ENCODE measurements at places on chromosomes 2 and 18.

- no peak for DNase-seq
Measured at GRCh38 chr2:69804416-69804815, 25.0 kb upstream of the GMCL1 start.

DNA sequence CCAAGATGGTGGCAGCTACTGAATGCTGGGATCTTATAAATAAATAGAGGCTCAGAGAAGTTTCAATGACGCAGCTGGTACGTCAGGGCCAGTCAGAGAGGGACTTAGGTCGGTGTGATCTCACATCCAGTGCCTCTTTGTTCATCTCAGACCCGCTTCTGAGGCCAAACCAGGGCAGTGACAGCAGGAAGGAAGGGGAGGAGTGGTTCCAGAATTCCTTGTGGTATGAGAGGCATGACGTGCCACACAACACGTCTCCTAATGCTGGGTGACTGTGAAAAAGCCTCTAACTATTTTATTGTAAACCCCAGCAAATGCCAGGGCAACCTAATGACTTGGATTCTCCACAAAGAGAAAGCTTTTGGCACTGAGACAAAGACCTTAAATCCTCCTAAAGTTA is 423.3 kb downstream of the LPIN1 start:
- no peak for DNase-seq

DNA sequence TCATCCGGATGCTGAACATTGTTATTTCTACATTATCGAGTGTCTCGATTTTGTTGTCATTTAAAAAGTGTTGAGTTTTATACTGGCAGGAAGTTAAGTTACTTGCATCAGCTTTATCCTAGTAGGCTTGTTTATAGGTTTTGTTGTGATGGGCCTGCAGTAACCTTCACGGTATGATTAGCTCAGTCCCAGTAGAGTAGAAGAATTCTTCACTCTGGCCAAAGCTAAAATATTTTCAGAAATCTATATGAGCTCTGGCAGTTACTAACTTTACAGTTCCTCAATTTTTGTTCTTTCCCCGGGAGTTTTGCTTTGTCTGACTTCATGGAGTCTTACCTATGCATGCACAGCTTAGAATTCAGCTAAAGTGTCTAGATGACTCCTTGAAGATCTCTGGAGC is 294.9 kb downstream of the NAPG start:
- DNase-seq: no peak

GRCh38 chr18:28174181-28174905 is 2.6 kb downstream of the CDH2 start:
- no peak for DNase-seq

GRCh38 chr2:144201126-144201525 is 318.8 kb downstream of the ZEB2 start:
- DNase-seq: no peak

GRCh38 chr2:63569740-63570139 is 18.5 kb downstream of the WDPCP start:
- DNase-seq: no peak

DNA sequence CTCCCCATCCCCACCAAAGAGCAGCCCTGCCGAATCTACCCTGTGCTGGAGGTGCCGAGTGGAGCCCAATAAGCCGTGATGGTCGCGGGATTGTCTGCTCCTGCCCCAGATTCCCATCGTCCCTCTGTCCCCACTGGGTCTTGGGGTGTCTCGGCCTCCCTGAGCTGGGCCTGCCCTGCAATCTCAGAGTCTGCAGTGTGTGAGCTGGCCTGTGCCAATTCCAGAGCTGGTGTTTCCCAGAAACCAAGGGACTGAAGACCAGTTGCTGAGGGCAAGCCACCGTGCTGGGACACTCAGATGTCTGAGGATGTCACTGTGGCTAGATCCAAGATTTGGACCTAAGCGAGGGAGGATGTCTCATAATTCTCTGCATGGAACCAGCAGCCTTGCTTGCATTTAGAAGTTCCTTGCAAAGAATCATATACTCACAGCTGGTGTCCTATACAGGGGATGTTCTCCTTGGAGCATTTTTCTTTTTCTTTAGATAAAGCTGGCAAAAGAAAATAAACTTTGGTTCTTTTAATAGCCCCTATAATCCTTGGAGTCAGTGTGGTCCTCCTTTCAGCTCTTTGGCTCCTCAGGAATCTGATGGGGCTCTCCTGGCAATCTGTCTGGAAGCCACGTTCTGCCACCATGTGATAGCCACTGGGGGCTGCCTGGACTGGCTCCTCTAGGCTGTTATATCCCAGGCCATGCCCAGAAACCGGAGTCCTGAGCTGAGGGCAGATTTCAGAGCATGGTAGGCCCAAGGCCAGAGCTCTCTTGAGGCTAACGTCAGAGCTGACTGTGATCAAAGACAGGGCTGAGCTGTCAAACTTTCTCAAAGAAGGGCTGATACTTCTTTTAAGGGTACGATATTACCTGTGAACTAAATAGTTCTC is 140.1 kb upstream of the HAAO start:
- DNase-seq: no peak

DNA sequence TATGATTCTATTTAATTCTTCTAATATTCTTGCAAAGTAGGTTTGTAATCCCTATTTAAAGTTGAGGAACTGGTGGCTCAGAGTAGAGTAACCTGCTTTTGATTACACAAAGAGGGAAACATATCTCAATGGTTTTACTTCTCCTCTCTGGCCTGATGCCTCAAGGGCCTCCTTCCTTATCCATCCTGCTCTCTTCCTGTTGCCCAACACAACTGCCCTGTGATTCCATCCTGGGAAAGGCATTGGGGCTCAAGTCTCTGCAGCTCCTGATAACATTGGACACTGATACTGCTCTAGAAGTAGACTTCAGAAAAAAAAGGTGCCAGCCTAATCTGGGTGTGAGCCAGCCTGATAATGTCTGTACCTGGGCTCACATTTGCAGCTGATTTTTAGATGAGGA is 75.8 kb downstream of the RDH14 start:
- DNase-seq: no peak

- no peak for DNase-seq
Measured at GRCh38 chr2:232886176-232886575, 16.1 kb downstream of the SNORC start.

GRCh38 chr2:235677276-235677788 is 183.5 kb downstream of the AGAP1 start:
- DNase-seq: no peak

DNA sequence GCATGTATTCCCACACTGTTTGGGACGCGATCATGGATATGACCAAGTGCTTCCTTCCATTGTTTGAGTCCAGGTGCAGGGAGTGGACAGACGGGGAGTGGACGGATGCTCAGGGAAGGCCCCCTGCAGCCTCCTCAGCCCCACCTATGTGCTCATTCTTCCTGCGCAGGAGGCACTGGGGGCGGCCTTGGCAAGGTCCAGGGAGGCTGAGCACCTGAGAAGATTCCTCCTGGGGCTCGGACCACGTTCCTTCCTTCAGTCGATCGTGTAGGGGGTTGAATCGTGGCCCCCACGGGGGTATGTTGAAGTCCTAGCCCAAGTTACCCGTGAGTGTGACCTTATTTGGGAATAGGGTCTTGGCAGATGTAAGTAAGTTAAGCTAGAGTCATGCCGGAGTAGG is 60.4 kb downstream of the ASB1 start:
- DNase-seq: no peak

GRCh38 chr2:98356729-98357128 is 10.5 kb downstream of the CNGA3 start:
- peak; percentile 42 for DNase-seq

DNA sequence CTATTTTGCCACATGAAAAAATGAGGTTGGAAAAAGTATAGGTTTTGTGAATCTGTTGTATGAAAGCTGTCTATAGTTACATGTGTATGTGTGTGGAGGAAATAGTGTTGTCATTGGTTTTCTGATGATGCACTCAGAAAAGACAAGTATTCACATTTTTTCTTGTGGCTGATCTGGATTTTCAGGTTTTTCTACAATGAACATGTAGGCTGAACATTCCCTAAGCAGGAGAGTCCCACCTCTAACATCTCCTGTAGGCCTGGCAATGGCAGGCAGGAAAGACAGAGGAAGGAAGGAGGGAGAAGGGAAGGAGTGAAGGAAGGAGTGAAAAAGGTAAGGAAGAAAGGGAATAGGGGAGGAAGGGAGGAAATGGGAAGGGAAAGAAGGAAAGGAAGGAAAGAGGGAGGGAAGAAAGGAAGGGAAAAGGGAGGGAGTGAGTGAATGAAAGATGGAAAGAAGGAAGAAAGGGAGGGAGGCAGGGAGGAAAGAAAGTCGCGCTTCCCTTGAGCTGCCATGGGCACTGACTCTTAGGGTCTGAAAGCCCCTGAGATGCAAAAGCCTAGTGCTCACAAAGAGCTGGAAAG is 495 bp upstream of the IL36RN start:
- no peak for DNase-seq

DNA sequence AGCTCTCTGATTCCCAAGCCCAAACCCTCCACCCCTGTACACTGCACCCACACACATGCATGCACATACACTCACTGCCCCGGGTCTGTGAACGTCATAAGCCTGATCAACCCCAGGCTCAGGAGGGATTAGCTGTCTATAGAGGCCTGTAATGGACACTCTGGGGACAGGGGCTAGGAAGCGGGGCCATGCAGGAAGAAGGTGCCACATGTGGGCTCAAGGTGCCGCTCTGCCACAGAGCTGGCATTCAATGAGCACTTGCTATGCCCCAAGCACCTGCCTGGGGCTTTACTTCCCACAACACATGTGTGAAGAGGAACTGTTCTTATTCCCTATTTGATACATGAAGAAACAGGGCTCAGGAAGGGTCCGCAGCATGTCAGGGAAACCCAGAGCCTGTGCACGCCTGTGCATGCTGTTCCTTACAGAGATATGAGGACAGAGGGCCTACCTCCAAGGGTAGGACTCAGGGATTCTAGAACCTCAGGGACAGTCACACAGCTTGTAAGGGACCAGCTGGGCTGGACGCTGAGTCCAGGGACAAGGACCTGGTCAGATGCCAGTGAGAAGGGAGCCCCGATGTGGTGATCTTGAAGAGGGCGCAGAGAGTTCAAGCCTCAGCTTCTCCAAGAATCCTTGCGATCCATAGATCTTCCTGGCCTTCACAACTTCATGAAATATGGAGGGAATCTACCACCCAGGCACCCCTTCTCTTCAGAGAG is 5.0 kb downstream of the BIN1 start:
- DNase-seq: no peak

DNA sequence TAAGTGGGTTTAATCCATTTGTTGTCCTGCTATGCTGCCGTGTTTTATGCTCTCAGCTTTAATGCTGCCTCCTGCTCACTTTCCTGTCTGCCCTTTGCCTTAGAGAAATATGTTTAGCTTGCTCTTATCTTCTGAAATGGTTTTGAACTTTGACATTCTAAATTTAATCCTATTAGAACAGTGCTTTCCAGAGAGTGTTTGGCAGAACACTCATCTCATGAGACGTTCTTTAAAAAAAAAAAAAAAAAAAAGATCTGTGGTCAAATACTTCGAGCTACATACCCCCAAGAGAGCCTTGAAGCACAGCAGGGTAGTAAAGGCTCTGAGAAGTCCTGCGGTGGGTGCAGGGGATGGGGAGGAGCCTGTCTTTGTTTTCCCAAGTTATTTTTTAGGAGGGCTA is 161.3 kb downstream of the SPP2 start:
- no peak for DNase-seq

All from NCI-H146 (cell line).